ENCODE measurements at places on chromosomes 5 and 9.

DNA sequence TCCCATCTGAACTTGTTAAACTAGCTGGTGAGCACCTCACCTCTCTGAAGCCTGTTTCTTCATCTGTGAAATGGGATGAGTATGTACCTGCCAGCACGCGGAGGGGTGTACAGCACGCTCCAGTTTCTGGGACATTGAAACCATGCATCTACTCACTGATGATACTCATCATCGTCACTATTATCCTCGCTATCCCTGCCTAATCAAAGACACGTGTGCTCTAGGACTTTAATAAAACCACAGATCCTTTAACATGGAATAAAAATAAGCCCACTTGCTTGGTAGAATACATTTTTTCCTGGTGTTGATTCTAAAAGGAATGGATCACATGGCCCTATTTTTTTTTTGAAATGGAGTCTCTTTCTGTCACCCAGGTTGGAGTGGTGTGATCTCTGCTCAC lies 37.3 kb upstream of the POMT1 start:
- DNase-seq: no peak

- DNase-seq: no peak
Observed at GRCh38 chr9:134773842-134774241, 106.8 kb upstream of the FCN2 start.

DNA sequence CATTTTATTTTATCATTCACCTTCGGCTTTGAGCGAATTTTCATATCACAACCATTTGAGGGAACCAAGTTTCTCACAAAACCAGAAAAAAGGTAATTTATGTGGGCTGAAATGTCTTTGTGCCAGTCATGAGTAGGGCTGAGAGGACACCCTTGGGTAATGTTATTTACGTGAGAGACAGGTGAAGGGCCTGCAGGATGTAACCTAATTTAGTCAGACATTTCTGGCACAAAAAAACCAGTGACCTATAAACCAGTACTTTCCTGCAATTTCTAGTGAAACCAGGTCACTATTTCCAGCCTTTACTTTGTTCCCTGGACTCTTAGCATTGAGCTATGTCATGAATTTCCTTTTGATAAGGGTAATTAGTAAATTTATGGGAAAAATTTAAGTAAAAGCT lies 17.2 kb upstream of the CCDC112 start:
- DNase-seq: no peak

- DNase-seq: no peak
Observed at GRCh38 chr5:157513182-157513581, 53.2 kb downstream of the NIPAL4 start.

- peak; percentile 48 for DNase-seq
Observed at GRCh38 chr9:101738566-101739183, at the start of gene GRIN3A. Gene GRIN3A (minus strand): TSS chr9:101738647. CDS start chr9:101737979, 668 bp downstream.

GRCh38 chr5:114948986-114949621 lies 220.6 kb downstream of the TRIM36 start:
- DNase-seq: no peak

GRCh38 chr5:150496534-150496933 lies 11.4 kb upstream of the NDST1 start:
- DNase-seq: no peak

DNA sequence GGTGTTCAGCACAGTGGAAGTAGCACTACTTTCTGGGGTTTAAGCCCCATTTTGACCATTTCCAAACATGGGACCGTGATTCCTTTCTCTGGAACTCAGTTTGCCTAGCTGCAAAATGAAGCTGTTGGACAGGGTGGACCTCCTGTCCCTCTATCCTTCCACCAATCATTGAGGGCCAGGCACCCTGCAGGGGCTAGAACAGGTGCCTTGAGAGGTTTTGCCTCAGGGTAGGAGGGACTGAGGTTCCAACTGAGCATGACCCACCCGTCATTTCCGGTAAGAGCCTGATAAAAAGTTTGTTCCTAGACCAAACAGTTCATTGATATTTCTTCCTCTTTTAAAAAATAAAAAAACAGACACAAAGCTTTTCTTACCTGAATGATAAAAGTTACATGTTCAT lies 116.5 kb downstream of the MVB12B start:
- DNase-seq: no peak

- DNase-seq: no peak
Observed at GRCh38 chr5:155381654-155382053, 368.1 kb downstream of the KIF4B start.

DNA sequence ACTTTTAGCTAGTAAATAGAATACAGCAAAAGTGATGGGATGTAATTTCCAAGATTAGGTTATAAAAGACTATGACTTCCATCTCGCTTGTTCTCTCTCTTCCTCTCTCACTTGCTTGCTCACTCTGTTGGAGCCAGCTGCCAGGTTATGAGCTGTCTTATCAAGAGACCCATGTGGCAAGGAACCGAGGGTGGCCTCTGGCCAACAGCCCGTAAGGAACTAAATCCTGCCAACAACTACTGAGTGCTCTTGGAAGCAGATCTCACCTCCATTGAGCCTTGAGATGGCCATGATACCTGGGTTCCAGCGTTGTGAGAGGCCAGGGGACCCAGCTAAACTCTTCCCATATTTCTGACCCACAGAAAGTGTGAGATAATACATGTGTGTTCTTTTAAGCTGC lies 636.1 kb downstream of the ACTL7B start:
- no peak for DNase-seq

GRCh38 chr5:1760231-1760630 lies 39.4 kb downstream of the MRPL36 start:
- no peak for DNase-seq

Measured in NCI-H1930 (cell line).